ENCODE measurements at places on chromosomes 2 and 18.

GRCh38 chr2:201444746-201445465 is 6.4 kb downstream of the TRAK2 start:
- no peak for DNase-seq

GRCh38 chr18:37574113-37574512 is 8.5 kb upstream of the CELF4 start:
- no peak for DNase-seq

- no peak for DNase-seq
Measured at GRCh38 chr18:3103576-3103975, 90.6 kb upstream of the LPIN2 start.

DNA sequence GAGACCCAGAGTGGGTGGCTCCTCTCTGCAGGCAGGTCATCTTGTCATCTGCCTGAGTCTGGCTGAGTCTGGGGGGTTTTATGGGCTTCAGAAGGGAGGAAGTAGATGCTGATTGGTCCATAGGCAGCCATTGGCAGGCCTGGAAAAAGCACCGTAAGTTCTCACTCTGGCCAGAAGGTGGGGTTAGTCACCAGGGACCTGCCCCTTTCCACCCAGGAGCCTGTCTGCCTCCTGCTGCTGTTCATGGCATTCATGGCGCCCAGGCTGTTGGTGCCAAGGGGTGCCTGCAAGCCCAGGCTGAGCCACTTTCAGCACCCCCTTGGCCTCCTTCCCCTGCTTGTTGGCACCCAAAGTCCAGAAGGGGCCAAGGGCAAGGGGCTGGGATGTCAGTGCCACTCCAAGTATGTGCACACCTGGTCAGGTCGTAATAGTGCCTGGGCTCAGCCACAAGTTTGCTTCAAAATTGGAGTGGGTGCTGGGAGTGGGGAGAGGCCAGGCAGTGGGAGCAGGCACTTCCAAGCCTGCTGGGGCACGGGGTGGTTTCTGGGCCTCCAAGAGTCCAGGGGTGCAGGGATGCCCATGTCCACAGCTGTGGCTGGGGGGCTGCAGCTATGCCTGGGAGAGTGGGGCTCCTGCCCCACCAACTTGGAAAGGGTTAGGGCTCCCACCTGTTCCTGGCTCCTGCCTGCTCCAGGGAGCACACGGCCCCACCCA is 178.1 kb downstream of the FAM210A start:
- no peak for DNase-seq

- no peak for DNase-seq
Measured at GRCh38 chr18:78876868-78877267, 102.8 kb upstream of the SALL3 start.

- no peak for DNase-seq
Measured at GRCh38 chr2:28463211-28463816, 32.5 kb upstream of the PLB1 start.

DNA sequence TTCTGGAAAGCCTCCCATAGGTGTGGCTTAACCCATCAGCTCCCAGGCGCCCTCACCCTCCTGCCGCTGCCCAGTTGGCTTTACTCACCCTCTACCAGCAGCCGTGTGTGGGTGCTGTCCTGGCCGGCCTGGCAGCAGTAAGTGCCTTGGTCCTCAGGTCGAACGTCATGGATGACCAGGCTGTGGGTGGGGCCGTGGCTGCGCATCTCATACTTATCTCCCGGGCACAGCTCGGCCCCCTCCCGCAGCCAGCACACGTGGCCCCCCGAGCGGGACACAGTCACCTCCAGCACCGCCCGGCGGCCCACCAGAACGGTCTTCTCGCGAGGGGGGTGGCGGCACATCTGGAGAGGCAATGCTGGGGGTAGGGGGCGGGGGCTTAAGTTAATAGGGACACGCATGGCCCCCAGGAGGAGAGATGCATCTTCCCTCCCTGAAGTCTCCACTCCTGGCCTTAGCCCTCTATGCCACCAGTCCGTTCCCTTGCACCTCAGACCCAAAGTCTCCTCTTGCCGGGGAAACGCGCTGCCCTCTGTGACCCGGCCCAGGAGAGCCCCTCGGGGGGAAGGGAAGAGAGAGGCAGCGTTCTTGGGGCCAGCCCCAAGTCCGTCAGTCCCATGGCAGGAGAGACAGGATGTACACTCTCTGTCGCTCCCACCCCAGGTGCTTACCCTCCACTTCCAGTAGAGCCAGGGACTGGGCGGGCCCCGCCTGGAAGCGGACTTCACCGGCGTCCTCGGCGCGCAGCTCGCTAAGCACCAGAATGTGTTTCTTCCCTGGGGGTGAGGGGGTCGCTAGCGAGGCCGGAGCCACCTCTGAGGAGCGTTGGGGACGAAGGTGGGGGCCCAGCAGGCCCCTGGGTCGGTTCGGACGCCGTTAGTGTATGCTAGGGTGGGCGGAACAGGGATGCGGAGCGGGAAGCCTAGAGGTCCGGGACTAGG is 7.9 kb downstream of the TMEM198 start:
- DNase-seq: no peak

- no peak for DNase-seq
Measured at GRCh38 chr18:28041366-28041765, 135.6 kb downstream of the CDH2 start.

DNA sequence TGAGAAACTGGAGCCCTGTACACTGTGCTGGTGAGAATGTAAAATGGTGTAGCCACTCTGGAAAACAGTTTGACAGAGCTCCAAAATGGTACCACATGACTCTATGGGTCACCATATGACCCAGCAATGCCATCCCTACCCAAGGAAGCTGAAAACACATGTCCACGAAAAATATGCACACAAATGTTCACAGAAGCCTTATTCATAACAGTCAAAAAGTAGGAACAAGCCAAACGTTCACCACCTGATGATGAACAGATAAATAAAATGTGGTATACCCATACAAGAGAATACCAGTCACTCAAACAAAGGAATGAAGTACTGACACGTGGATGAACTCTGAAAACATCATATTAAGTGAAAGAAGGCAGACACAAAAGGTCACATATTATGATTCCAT is 4.6 kb downstream of the AFG3L2 start:
- no peak for DNase-seq

DNA sequence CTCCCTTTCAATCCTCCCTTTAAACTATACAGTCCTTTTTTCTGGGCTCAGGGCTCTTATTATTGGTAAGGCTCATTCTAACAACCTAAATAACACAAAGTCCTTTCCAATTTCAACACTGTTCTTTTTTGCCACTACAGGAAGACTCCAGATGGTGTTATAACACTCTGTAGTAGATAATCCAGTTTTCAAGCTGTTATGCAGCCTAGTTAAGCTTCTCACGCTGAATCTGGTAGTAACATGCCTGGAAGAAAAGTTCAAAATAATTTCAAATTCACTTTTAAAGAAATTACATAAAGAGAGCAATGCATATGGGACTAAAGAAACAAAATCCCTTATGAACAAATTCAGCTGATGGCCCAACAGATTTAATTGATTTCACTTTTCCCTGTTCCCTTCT is 3.2 kb upstream of the MPP4 start:
- no peak for DNase-seq

- no peak for DNase-seq
Measured at GRCh38 chr18:50706651-50707050, 113.2 kb downstream of the MRO start.

- DNase-seq: no peak
Measured at GRCh38 chr2:63101954-63102353, 51.3 kb downstream of the OTX1 start.

DNA sequence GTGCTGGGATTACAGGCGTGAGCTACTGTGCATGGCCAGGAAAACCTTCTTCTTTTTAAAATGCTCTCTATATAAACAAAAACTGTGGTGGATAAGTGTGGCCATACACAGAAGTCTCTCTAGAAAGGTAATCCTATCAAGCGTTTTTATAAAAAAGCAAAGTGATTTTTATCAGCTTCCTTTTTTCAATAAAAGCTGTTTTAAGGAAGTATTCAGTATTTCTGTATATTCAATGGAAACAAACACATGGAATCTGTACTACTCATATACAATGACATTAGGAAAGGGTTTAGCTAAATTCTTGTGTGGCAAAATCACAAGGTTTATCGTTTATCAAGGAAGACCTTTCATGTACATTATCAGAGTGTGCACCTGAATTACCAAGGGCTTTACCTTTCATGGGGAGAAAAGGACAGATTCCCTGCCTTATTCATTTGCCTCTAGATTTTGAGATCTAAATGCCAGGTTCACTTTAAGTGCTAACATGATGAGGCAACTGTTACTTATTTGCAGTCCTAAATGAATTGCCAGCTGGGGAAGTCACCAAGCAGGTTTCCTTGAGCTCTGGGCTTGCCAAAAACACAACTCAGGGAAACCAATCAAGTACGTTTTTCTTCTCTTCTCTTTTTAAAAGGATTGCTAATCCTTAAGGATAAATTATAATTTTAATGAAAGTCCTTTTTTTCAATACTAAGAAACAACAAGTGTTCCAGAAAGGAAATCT is 70.8 kb downstream of the RTN4 start:
- no peak for DNase-seq

GRCh38 chr2:134667081-134667480 is 51.7 kb downstream of the TMEM163 start:
- no peak for DNase-seq

- DNase-seq: no peak
Measured at GRCh38 chr2:74538881-74539339, 9.2 kb downstream of the HTRA2 start.

- no peak for DNase-seq
Measured at GRCh38 chr2:175218551-175218950, 37.0 kb upstream of the ATP5MC3 start.

DNA sequence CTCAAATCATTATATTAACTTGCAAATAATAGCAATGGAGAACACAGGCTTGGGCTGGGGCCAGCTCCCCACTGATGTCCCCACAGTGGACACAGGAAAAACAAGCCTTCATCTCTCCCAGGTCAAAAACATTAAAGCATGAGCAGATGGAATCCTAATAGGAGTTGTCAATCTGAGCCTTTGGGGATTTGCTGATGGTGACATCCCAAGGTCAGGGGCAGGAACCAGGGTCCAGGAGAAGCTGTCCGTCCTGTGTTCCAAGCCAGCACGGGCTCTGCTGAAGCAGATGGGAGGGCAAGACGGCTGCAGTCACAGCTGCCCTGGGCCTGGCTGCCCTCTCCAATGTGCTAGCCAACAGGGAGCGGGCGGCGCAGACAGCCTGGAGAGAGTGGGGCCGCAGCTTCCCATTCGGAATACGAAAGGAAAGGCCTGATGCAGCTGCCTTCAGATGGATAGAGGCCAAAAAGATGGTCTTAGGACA is 135.5 kb downstream of the NDUFA10 start:
- no peak for DNase-seq

DNA sequence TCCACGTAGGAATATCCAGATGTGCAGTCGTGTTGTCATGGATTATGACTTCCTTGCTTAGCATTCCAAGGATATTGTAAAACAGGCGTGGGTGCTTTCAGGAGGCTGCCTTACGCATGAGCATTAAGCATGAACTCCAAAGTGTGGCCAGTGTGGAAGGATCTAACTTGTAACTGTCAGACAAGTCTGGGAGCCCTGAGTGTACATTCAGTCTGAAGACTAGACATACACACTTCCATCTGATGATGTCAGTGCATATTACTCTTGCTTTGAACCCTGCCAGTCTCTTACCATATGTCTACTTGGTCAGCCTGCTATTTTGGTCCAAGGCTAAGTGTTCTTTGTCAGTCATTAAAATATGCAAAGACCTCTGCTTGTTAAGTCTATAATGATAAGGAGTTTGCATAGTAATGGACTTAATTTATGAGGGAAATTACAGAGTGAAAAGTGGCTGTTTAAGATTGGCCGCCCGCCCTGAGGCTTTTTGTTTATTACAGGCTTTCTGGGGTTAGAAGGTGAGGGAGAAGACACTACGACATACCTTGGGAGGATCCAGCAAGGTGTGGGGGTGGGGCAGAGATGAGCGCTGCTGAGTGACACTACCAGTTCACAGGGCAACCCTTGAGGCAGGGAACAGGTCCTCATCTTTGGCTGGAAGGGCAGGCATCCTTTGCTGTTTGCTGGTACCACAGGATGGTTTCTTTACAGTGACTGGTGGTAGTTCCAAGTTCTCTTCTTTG is 48.3 kb downstream of the CABLES1 start:
- no peak for DNase-seq

DNA sequence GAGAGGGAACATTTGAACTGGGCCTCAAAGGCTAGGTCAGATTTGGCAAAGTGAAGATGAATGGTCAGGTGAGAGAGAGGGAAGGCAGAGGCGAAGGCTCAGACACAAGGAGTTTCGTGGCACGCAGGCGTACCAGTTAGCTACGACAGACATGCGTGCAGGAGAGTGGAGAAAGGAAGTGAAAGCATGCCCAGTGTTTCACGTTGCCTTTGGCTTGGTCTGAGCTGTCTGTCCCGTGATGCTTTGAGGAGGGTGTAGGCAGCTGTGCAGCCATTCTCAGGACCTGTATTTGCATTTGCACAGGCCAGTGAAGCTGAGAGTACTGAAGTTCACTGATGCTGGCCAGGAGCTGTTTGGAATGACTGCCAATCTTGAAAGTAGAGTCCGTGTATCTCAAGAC is 69.5 kb downstream of the HNRNPLL start:
- no peak for DNase-seq

- no peak for DNase-seq
Measured at GRCh38 chr2:36147670-36148390, 207.7 kb upstream of the CRIM1 start.

DNA sequence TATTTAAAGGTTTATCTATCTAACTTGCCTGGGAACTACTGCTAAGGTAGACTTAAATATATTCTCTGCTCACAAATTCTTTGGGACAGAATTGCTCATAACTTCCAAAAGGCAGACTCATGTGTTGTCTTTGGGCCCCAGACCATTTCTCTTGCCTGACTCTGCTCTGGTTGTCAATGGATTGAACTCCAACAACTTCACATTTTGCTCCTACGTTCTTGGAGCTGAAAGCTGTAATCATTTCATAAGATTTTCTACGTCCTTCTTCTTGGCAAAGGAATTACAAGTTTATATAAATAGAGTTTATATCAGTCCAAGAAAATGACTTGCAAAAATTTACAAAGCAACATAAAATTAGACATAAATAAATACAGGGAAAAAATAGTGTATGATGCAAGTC is 32.9 kb upstream of the PPM1B start:
- no peak for DNase-seq

- DNase-seq: no peak
Measured at GRCh38 chr18:46360102-46360699, 256.0 kb downstream of the HAUS1 start.

- no peak for DNase-seq
Measured at GRCh38 chr2:26172871-26173775, at the start of gene GAREM2. Gene GAREM2 (plus strand): TSS chr2:26173088. CDS start chr2:26173221, 133 bp downstream.

DNA sequence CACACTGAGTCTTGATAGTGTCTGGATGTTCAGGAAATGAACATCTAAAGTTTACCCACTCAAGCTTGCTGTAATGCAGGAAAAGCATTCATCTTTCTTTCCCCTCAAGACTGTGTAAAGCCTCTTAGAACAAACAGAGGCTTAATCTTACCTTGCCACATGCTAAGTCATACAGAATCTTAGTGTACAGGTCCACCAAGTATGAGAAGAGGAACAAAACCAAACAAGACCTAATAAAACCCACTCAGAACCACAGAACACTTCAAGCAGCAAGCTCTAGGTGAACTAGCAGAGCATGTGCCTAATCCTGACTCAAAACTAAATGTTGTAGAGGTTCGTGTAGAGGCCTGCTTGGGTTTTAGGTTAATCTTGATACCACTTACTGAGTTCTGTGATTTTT is 97.6 kb downstream of the SPTBN1 start:
- no peak for DNase-seq

GRCh38 chr2:106284255-106284654 is 90.2 kb upstream of the UXS1 start:
- no peak for DNase-seq
